Karpas-422 (cell line): ENCODE measurements at places on chromosomes 4 and X. TPM values are rescaled to one million over a fixed set of nuclear protein-coding genes. Genes with fewer than 3 reads are reported as not detected.

DNA sequence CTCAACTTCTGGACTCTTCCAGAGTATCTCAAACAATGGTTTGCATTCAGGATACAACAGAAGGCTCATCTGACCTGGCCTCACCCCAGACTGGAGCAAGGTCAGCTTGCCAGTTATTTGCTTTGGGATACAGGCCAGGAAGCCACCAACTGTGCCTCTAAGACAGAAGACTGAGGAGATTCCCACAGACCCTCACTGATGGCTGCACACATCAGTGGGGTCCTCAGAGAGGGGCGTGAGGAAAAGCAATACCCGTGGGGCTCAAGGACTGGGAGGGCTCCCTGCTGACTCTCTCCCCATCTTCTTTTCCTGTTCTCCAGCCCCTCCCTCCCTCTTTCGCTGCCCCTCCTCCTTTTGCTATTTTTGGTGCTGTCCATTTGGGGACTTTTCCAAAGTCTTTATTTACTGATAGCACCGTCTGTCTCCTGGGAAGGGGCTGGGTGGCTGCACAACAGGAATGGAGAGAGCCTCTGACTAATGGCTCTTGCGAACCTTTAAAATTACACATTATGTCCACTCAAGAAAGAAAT, 23.2 kb downstream of the RELL1 start:
- DNase-seq = no peak

GRCh38 chrX:69320116-69320515, 154.9 kb upstream of the PJA1 start:
- no peak for DNase-seq

DNA sequence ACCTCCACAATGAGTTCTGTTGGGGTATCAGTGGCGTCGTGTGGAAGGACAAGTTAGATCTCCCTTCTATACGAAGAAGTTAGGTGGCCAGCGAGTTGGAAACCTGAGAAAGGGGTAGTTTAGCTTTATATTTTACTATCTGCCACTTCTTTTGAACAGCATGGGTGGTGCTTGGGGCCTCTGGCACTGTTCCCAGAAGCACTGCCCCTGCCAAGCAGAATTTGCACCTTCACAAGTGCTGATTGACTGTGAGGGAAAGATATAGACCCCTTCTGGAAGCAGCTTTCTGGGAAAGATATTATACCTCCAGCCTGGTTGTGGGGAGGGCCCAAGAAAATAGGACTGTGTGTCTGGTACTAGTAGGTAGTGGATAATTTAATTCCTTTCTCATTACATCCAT, 246.9 kb downstream of the FBXO8 start:
- DNase-seq = no peak

CYP4V2 gene
- 45.7 and 61.3 TPM in 2 replicates for total RNA-seq

SCD5 gene
- total RNA-seq = 14.0 and 14.9 TPM in 2 replicates

ARAP2 gene
- 3.6 and 4.7 TPM in 2 replicates for total RNA-seq
